ENCODE measurements at places on chromosomes 4 and X.

DNA sequence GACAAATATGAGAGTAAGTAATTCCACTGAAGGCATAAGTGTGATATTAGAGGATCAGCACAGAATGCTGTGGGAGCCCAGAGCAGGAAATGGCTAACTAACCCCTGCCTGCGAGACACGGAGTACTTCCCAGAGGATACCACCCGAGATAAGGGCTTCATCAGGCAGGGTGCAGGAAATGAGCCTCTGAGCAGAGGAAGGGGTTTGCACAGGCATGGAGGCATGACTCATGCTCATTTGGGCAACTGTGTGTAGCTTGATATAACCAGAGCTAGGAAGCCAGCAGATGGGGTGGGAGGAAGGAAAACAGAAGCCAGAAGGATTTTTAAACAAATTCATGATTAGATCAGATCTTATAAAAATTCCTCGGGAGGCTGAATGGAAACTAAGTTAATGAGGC is 70.0 kb upstream of the TSPAN5 start:
- DNase-seq, result peak; percentile 96

DNA sequence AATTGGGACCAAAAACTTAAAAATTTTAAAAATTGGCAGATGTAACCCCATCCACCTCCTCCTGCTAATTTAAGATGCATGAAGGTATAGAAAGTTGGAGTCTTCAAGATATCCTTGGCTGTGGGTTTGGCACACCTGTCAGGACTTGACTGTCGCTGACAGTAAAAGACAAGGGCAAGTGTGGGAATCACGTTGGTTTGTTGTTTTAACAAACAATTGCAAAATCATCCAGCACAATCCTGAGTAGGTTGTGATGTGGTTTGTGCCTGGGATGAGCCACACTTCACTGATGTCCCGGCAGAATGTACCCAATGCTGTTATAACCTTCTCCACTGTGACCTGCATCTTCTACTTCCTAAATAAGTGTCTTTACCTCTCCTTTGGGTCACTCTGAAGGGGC is 24.0 kb downstream of the HOPX start:
- no peak for DNase-seq

- DNase-seq, result peak; percentile 85
Measured at GRCh38 chrX:14673764-14674163, 144.4 kb downstream of the GLRA2 start.

DNA sequence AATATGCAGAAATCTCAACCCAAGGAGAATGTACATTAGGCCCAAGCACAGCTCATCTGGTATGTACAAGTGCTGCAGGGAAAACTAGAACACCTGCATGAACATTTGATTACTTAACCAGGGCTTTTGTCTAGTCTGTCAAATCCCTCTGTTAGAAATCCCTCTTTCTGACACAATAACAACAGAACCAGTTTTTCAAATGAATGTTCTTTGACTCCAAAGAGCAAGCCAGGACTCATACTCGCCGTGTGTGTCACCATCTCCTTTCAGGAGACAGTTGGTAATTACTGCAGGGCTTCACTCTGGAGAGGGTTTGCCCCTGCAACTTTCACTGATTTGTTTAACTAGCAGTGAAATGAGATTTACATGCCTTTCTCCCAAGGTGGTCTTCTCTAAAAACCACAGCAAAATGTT is 143.0 kb upstream of the FAM241A start:
- DNase-seq, result no peak

GRCh38 chrX:48558271-48558670 is 16.0 kb upstream of the RBM3 start:
- DNase-seq, result peak; percentile 78

DNA sequence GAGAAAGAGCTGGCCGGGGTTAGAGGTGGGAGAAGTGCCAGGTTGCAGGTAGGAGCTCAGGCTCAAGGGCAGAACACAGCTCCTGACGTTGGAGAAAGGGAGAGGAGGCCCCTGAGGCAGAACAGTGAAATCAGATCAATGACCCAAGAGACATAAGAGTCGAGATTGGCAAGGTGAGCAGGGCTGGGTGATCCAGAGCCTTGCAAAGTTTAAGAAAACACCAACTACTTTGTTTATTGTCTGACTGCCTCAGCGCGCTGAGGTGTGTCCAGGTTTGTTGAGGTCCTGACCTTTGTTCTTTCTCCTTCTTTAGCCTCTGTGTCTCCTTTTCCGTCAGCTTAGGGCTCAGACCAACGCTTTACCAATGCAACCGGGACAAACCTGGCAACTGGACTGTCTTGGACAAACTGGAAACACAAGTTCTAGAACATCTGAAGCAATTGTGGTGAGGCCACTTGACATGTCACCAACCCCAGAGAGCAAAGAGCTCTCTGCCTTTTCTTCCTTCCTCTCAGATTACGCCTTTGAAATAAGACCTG is 28.3 kb downstream of the CHRNA9 start:
- no peak for DNase-seq

DNA sequence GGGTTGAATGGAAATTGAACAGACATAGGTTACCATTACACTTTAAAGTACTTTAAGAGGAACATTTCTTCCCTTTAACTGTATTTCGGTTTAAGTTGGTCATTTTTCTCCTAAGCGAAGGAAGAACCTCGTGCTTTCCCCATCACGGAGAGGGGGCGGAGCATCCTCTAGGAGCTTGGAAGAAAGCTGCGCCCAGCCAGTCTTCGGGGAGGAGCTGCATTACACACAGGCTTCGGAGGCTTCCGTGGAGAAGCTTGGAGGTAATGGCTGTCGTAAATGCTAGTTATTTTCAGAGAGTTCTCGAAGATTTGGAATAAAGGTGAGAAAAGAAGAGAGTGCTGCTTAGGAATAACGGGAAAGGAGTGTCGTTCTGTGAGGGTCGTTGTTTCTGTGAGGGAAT is at the start of gene PWWP3B:
PWWP3B (plus strand) TSS at position 199 of the 400 bp plus-strand sequence. CDS start 37,128 bp downstream, outside the sequence.
- DNase-seq, result no peak

DNA sequence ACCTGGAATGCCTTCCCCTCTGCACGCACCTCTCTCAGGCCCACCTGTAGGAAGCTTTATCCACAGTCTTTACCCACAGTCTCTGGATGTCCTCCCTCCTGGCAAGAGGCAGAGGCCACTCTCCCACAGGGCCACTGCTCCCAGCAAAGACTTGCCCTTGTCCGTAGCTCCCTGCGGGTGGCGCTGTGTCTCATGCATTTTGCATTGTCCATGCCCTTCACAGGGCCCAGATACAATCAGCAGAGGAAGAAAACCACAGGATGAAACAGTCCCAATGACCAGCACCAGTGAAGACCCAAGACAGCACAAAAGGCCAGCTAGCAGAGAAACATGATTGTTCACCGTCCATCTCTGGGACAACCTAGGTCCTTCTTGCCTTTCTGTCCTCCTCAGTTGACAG is 2.1 kb upstream of the NSG1 start:
- peak; percentile 67 for DNase-seq

- no peak for DNase-seq
Measured at GRCh38 chr4:157221895-157222770, 1.6 kb downstream of the GRIA2 start.

- DNase-seq, result no peak
Measured at GRCh38 chr4:179597301-179597700, 2155.1 kb upstream of the AGA start.

DNA sequence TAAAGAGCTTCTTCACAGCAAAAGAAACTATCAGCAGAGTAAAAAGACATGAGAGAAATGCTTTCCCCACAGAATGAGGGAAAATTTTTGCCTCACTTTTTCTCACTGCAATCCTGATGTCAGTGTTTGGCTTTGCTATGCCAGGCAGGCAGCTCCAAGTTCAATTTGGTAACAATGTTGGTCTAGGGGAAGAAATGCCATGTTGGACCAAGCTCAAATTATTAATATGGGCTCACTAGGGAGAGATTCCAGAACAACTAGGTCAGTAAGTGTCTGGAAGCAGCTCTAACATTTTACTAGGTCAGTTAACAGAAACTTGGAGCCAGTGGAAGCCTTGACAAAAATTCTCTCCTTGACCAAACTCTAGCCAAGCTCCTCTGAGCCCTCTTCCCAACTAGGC is 95.4 kb downstream of the NAF1 start:
- no peak for DNase-seq

GRCh38 chrX:20414762-20415445 is 148.2 kb upstream of the RPS6KA3 start:
- no peak for DNase-seq

- DNase-seq, result no peak
Measured at GRCh38 chr4:34723605-34724004, 1520.7 kb downstream of the ARAP2 start.

DNA sequence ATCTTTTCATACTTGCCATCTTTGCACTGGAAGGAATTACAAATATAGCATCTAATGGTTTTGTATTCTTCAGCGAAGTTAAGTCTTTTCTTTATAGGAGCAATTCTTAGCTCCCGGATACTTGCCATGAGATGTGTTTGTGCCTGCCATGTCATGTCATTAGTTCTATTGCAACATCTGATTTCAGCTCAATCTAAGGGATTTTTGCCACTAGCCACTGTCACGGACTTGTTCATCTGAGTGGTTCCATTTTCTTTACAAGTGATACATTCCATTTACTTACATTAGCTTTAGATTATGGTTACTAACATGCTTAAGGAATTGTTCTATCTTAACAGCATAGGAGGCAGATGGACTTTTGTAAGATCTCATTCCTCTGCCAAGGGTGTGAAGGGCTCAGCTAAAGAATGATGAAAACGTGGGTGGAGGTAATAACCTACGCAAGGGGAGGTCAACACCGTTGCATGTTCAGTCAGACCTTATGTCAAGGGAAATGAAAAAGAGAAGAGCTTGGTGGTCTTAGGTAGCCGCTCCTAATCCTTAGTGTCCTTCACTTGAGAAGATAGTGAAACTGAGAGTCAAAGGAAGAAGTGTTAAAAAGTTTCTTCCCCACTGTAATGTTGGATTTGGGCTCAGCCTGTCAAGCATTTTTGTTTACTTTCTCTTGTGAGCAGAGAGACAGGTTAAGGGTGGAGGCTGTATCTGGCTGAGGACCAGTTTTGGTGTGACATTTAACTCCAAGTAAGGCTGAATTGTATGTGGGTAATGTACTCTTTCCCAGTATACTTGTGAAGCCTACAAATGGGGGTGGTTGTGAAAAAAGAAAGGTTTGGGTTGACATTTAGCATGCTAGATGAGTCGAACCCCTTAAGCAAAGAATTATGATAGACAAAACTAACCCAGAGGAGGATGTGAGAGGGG is 3.6 kb upstream of the KLHL2 start:
- no peak for DNase-seq

DNA sequence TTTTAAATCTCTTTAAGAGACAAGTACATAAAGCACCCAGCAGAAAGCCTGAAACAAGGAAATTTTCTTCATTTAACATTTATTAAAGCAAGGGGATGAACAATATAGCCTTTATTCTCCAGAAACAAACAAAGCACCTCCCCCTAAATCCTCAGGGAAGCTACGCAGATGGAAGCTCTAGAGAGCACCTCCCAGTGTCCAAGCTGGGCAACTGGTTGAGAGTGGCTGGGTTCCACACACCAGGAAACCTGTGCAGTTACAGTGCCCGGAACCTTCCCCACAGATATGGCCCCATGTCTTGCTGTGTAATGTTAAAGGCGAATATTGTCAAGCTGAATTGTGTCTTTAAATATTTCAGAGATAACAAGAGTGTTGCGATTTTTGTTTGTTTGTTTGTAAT is 8.9 kb upstream of the TRIML1 start:
- no peak for DNase-seq

DNA sequence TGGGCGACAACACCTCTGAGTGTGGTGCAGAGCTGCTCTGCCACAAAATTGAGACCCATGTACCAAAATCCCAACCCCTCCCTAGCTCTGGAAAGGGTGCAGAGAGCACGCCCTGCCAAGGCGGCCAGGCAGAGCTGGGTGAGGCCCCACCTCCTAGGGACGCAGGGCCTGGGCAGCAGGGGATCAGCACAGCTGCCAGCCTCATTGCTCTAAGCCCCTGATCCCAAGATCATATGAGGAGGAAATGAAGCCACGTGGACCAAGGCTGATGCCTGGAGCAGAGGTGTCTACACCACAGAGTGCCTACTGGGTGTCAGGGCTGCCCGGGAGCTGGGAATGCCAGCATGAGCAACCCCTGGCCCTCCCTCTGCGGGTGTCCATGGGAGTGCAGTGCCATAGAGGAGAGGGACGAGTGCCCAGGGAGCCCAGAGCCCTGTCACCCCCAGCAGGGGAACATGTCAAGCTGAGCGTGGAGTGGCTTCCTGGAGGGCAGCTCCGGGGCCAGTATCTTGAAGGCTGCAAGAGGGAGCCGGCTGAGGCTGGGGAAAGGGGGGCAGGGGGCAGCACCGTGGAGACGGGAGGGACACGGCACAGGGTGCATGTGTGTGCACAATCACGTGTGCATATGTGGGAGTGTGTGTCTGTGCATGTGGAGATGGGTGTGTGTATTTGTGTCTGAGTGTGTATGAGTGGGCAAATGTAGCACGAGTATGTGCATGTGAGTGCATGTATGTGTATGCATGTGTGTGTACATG is 63.9 kb upstream of the PSAPL1 start:
- DNase-seq, result no peak

- DNase-seq, result no peak
Measured at GRCh38 chrX:7983581-7983980, 56.4 kb upstream of the PNPLA4 start.

DNA sequence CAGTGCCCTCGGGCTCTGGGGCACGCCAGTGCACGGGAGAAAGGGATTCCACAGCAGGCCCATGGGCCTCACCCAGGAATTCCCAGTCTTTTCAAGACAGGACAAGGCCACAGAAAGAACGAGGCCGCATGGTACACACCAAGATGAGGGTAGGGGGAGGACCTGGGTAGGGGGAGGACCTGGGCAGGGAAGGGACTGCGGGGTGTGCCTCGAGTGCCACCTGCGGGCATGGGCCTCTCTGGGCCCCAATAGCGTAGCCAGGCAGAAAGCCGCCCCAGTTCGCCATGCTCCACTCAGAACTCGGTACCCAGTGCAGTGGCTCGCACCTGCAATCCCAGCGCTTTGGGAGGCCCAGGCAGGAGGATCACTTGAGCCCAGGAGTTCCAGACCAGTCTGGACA is 14.0 kb upstream of the DUSP9 start:
- no peak for DNase-seq

DNA sequence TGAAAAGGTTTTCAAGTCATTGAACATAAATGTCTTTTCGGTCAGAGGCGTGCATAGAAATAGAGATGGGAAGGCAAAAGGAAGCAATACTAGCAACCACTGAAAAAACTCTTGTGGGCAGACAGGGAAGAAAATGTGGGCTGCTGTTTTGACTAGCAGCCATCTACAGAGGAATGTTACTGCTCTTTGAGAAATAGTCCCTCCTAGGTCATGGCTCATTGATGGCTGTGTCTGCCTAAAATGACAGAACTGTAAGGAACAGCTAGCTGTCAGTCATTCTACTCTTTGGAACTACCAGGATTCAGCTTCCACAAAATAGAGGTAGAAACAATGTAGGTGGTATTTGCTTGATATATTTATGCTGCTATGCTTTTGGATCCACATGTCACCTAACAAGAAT is 26.9 kb upstream of the TMPRSS11B start:
- no peak for DNase-seq

DNA sequence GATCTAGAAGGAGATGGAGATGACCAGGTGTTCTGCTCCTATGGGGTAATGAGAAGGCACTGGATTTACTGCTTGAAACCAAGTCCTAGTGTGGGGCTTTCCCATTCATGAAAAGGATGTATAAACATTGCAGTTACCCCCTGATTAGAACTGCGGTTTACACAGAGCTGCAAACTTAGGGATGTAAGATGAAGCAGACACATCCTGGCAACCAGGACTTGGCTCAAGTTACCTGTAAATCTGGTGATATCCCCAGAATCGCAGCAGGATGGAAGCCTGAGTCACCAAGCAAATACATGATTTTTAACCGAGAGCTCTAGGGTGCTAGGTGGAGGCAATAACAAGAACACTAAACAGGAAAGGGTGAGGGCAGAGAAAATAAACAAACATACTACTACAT is 178.6 kb upstream of the MAMLD1 start:
- no peak for DNase-seq

GRCh38 chrX:139804482-139804881 is 96.5 kb upstream of the MCF2 start:
- DNase-seq, result no peak

- no peak for DNase-seq
Measured at GRCh38 chr4:172786039-172786792, 382.4 kb upstream of the GALNT7 start.
